Stromal cell of bone marrow (primary cell): ENCODE measurements at places on chromosomes 6 and 20.

- no peak for DNase-seq
Observed at GRCh38 chr6:1322156-1322555, 10.3 kb downstream of the FOXQ1 start.

- DNase-seq: no peak
Observed at GRCh38 chr6:151353795-151354194, 37.6 kb downstream of the ZBTB2 start.

DNA sequence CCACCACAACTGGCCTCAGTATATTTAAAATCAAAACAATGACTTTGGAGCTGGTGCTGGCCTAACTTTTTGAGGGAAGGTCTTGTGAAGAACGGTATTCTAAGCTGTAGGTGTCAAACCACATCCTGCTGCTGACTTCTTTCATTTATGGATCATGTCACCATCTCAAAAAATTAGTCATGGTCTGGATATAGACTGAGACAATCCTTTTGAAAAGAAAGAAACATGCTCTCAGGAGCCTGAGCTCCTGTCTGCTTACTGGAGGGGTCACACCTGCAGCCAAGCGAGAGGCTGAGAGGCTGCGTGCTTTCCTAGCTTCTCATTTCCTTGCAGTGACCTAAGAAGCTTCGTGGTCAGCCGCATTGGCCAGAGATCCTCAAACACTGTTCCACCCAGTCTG lies 55.2 kb downstream of the TIAM2 start:
- DNase-seq: no peak

- no peak for DNase-seq
Observed at GRCh38 chr6:75262716-75263400, 19.3 kb upstream of the COX7A2 start.

DNA sequence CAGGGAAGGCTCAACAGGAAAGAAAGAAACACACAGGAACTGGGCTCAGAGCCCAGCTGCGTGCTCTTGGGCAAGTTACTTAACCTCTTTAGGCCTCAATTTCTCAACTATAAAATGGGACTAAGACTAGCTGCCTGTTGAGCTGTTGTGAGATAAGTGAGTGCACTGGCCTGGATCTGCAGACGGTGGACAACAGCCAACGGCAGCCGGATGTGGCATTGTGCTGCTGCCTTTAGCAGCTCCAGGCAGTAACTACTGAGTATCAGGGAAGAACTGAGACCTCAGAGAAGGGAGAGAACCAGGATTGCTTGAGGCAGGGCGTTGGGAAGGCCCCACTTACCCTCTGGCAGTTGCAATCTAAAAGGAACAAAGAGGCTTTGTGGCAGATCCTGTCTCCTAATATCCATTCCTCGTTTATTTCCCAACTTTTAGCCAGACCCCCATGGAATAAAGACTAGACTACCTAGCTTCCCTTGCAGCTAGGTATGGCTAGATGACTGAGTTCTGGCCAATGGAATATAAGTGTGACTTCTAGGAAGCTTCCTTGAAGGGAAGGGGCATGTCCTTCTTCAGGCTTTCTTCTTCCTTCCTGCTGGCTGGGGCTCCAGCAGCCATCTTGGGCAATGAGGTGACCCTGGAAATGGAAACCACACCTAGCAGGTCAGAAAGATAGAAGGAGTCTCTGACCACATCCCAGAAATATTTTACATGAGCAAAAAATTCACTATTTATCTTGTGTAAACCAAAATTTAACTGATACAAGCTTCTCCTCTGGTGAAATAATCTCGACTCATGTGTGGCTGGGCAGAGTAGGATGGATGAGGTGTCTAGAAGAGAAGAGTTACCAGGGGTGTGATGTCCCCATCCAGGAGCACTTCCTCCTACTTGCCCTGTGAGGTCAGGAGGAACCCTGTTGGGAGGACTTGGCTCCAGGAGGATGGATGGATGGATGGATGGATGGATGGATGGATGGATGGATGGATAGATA lies 67.6 kb downstream of the MRPL14 start:
- DNase-seq: peak; percentile 68

- DNase-seq: no peak
Observed at GRCh38 chr20:15235471-15236198, 898.2 kb upstream of the FLRT3 start.

DNA sequence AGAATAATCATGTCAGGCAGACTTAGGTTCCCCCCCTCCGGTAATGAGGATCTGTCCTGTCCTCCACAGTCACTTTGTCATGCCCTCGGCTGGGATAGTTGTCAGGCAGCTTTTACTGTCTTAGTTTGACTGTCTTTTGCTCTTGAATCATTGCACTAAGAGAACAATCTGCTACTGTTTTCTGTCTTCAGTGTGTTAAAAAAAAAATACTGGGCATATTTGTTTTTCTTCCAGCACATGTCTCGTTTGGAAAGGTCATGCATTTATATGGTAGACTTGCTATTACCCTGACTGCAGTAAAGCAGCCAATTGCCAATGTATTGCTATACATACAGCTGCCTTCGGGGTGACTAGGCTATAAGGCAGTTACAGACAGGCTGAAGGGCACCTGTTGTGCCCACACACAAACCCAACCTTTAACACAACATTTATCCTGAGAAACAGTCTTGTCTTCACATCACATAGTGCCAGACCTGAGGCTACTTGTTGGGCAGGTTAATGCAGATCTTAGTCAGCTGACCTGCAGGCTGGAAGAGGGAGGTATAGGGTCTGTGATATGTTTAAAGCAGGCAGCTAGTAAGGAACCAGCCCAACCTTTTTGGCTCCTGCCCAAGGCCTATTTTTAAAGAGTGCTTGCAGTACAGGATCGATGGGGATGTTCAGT lies 26.7 kb downstream of the ARFGEF3 start:
- no peak for DNase-seq

- no peak for DNase-seq
Observed at GRCh38 chr6:24313251-24314141, 44.4 kb downstream of the DCDC2 start.

DNA sequence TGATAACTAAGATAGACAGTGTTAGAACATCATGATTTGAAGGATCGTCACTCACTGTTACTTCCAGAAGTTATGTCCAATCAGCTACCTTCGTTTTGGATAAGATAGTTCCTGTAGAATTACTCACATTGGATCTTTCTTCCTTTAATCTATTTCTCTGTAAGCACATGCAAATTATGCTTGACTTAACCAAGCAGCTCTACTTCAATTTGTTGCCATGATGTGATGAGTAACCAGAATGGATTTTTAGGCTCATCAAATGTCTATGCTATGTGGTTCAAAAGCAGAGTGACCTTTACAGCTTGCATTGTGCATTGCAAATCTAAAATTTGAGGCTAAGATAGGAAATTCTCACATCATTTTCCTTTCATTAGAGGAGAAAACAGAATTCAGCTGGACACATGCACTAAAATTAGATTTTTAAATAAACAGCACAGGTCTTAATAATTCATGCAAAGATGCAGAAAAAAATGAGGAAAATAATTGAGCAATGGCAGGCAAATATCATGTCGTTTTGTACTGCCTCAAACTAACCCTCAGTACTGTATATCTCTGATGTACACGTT lies 76.7 kb upstream of the ZFP64 start:
- peak; percentile 21 for DNase-seq

GRCh38 chr6:152669895-152670294 lies 27.8 kb upstream of the MYCT1 start:
- DNase-seq: peak; percentile 12
